HS-5 (cell line): ENCODE measurements at places on chromosomes 13 and 19.

DNA sequence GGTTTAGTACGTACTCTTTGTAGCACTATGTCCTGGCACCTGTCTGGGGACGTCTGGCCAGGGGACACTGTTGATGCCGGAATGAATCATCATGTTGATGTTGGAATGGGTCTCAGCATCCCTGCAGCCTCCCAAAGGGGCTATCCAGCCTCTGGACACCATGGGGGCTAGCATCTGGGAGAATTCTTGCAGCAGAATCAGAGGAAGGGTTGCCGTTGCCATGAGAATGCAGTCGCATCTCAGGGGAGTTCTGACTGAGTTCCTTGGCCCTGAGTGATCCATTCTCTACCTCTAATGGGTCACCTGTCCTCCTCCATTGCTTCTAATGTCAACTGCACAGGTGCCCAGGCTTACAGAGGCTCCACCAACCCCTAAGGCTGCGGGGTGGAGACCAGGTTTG lies 129.1 kb downstream of the UQCRFS1 start:
- DNase-seq: no peak

DNA sequence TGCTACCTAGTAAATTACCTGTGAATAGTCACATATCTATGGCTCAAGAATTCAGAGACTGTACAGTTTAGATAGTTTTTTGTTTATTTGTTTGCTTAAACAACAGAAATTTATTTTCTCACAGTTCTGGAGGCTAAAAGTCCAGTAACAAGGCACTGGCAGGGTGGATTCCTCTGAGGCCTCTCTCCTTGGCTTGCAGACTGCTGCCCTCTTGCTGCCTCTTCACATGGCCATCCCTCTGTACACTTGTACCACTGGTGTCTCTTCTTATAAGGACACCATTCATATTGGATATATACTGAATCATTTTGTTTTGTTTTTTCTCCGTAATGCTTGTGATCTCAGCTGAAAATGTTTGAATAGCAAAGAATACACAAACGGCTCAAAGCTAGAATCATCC lies 56.4 kb upstream of the MIR17HG start:
- no peak for DNase-seq

GRCh38 chr13:61021838-61022237 lies 393.8 kb downstream of the PCDH20 start:
- DNase-seq: no peak

GRCh38 chr19:14479975-14480699 lies 5.0 kb upstream of the PTGER1 start:
- no peak for DNase-seq

DNA sequence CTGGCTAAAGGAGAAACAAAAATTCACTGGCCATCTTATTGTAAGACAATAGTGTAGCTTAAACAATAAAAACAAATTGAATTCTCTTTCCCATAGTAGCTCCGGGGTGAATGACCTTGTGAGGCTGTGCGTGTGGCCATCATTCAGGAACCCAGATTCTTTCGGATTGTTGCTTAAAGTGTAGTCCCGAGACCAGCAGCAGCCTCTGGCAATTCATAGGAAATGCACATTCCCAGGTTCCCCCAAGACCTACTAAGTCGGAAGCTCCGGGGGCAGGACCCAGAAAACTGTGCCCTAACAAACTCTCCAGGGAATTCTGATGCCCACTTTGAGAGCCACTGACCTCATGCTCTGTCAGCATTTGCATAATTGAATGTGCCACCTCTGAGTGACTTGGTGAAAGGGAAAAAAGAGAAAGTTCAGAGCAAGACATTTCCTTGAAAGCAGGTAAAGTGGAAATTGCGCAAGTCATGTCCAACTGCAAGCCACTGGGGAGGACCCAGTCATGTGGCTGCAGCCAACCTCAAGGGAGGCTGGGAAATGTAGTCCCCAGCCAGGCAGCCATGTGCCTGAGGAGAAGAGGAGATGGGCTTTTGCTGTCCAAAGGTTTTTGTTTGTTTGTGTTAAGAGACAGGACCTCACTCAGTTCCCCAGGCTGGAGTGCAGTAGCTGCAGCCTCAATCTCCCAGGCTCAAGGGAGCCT lies 50.7 kb upstream of the PNMA8B start:
- no peak for DNase-seq

GRCh38 chr13:110340812-110341444 lies 33.8 kb downstream of the COL4A2 start:
- DNase-seq: no peak

DNA sequence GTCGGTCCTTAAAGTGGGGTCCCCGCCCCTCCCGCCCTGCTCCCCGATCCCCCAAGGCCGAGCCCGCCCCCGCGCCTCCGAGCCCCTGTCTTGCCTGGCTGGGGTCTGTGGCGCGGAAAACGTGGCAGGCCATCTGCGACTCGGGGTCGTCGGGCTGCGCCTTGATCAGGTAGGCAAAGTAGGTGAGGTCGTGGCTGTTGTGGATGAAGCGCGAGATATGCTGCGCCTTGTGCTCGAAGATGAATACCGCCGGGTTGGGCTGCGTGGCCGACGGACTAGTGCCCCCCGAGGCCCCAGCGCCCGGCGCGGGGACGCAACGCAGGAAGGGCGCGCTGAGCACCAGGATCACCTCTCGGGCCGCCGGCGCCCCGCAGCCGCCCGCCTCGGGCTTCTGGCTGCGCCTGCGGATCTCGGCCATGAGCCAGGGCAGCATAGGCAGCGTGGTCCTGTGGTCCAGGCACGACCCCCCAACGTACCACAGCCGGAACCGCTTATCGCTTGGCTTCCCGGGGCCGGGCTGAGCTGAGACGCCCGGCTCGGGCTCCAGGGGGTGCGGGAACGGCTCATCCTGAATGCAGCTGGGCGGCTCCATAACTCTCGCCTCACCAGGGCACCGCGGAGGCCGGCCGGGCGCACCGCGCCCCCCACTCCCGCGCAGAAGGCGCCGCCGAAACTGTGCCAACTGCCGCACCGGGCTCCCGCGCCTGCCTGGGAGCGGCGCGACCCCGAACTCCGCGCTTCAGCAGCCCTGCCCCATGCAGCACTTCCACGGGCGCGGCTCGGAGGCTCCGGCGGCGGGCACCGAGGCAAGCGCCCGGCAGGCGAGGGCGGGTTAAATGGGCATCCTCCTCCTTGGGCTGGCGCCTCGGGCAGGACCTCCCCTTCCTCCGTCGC lies 546 bp downstream of the TBC1D4 start:
- DNase-seq: no peak

DNA sequence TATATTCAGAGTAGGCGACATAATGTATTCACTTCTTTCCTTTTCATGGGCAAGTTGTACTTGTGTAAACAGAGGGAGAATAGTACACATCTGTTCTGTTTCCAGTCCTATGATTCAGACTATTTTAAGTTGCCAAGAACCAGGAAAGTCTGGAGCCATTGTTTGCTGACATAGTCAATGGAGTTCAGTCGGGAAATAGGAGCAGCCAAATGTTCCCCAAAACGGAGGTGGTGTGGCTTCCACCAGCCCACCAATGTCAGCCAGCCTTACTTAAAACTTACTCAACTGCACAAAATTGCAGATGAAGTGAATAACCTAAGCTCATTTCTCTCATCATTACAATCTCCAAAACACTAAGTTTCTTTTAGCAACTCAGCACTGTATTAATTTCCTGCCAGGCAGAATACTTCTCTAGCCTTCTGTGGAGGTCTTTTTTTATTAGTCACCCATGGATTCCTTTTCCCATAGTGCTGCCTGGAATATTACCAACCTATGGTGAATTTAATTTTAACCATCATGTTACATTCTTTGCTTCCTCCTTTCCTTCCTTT lies 22.3 kb upstream of the CSNK1A1L start:
- no peak for DNase-seq

GRCh38 chr19:31149441-31149941 lies 199.7 kb downstream of the TSHZ3 start:
- no peak for DNase-seq

DNA sequence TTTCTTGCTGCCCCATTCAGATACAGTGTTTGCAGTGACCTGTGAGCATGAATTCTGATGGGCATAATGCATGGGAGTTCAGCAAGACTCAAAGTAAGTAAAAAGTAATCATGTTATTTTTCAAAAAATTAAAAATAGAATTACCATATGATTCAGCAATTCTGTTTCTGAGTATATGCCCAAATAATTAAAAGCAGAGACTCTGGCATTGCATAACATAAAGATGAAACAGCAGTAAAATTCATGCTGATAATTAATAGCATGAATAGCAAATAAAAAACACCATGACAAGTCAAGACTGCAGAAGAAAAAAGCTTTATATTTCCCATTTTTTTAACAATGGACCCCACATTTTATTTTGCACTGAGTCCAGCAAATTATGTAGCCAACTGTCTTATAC lies 21.3 kb downstream of the RNF6 start:
- no peak for DNase-seq

GRCh38 chr19:21202865-21203494 lies 61.1 kb downstream of the ZNF431 start:
- no peak for DNase-seq

DNA sequence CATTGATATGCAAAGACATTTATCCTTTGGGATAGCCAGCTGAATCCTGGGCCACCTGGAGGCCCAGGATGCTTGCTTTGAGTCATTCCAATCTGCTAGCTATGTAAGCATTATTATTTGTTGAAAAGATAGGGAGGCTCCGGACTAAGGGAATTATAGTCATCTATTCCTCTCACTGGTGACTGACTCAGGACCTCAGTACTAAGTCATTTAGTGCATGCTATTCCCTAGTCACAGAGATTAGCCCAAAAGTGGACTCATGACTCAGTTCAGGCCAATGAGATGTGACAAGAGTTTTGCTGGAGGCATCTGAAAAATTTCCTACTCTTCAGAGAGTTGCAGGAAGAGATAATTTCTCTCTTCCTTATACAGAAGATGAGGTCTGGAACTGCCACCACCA lies 67.9 kb upstream of the ITM2B start:
- DNase-seq: no peak

GRCh38 chr19:47377208-47377701 lies 28.1 kb downstream of the DHX34 start:
- DNase-seq: no peak

- no peak for DNase-seq
Observed at GRCh38 chr13:36789061-36789460, 30.0 kb upstream of the RFXAP start.

DNA sequence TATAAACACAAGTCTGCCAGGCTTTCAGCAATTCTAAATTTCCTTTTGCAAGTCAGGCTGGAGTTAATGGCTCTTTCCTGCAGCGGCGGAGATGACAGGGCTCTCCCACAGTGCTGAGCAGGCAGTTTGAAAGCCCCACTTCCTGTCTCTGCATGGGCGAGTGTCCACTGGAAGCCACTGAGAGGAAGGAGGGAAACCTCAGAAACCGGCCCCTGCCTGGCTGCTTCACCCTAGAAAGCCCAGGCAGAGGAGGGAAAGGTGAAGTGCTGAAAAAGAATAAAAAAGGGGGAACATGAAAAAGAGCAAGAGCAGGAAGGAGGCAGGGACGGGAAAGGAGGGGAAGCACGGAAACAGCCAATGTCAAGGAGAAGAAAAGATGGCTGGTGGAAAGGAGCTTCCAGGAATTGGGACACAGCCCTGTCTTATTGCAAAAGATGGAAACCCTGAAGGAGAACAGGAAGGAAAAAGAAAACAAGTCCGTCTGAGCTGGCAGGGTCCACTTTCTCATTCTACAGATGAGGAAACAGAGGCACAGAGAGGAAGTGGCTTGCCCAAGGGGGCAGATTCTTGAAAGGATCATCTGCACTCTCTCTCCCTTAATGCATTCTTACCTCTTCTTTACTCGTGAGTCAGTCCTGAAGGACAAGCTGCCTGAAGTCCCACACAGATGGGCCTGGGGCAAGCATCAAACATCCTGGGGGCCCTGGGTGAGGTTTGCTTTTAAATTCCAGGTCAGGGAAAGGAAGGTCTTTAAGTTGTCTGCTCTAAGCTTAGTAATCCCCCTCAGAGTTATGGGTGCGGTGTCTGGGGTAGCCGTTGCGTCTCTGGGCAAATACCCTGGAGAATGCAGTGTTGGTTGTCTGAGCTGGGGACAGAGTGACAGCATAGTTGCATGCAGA lies 38.8 kb upstream of the ALOX5AP start:
- DNase-seq: no peak

DNA sequence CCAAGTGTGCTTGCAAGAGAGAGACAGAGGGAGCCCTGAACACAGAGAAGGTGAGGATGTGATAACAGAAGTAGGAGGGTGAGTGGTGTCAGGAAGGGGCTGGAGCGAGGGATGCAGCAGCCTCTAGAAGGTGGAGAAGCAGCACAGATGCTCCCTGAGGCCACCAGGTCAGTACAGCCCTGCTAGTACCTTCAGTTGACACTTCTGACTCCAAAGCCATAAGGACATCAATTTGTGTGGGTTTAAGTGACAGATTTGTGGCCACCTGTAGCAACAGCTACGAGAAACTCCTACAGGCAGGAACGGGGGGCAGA lies 6.9 kb downstream of the ERICH4 start:
- no peak for DNase-seq

GRCh38 chr19:13492128-13492527 lies 14.2 kb downstream of the CACNA1A start:
- peak; percentile 99 for DNase-seq

GRCh38 chr19:1315470-1316166 lies 29.9 kb downstream of the EFNA2 start:
- no peak for DNase-seq

GRCh38 chr13:33262997-33263396 lies 22.6 kb downstream of the STARD13 start:
- no peak for DNase-seq

DNA sequence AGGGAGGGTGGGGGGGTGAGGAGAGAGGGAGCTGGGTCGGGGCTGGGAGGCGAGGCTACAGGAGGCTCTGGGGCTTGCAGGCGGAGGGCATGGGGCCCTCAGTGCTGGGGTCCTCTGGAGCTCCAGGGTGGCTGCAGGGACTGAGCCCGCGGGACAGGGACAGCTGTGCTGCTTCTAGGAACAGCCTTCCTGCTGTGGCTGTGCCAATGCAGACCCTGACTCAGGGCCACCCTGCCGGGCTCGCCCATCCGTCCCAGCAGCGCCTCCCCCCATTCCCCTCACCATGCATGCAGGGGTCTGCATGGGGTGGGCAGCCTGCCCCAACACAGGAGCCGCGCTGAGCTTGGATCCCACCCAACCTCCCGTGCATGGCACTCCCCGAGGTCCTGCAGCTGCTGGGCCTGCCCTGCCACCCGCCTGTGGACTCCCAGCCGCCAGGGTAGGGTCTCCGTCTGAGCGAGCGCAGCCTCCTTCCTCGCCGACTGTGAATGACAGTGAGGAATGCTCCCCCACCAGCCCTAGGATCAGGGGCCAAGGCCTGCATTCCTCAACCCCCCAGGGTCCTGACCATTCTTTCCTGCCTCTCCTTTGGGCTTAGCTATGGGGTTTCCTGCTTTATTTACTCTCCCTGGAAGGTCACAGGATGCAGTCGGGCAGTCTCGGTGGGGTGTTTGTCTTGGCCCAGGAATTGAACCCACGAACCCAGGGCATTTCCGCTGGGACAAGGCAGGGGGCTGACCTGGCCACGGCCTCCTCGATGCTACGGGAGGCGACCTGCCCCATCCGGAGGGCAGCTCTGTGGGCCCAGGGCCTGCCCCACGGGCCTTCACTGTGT lies 23.4 kb downstream of the CEBPG start:
- DNase-seq: no peak

DNA sequence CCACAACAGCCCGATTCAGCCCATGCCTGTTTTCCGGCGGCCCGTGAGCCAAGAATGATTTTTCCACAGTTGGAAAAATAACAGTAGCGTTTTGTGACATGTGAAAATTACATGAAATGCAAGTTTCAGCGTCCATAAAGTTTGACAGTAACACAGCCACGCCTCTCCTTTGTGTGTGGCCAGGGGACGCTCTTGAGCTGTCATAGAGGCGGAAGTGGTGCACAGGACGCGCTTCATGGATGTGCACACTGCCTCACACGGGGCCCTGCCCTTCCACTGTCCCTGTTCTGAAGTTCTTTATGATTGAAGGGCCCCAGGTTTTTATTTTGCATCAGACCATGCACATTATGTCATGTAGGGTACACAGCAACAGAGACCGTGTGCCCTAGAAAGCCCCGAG lies 12.4 kb upstream of the ELAVL1 start:
- DNase-seq: no peak

GRCh38 chr13:42258747-42259146 lies 13.2 kb upstream of the AKAP11 start:
- no peak for DNase-seq
